ENCODE measurements at places on chromosomes 5 and 9. TPM values are rescaled to one million over a fixed set of nuclear protein-coding genes. Genes with fewer than 3 reads are reported as not detected.

The RFX3 gene
- total RNA-seq, result 16.2 TPM

DNA sequence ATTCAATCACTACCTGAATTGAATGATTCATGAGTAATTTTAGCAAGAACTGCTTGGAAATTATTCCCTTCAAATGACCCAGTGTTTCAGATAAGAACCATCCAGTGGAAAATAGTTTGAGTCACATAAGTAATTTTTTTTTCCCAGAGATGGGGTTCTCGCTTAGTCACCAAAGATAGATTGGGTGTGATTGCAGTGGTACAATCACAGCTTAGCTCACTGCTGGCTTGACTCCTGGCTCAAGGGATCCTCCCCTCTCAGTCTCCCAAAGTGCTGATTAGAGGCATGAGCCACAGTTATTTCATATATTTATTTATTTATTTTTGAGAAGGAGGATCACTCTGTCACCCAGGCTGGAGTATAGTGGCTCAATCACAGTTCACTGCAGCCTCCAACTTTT lies 574.5 kb upstream of the ARRDC3 start:
- no peaks in the 10 kb centered on the region for H3K27me3 ChIP-seq
- H3K36me3 ChIP-seq, result no peaks in the 10 kb centered on the region
- no peak overlapping the region for H3K27ac ChIP-seq
- H3K4me1 ChIP-seq, result no peaks in the 10 kb centered on the region
- no peak overlapping the region for H3K4me3 ChIP-seq

GRCh38 chr9:96555567-96556386 lies 63.9 kb downstream of the CDC14B start:
- H3K27ac ChIP-seq, result no peak overlapping the region
- H3K36me3 ChIP-seq, result no peaks in the 10 kb centered on the region
- H3K4me3 ChIP-seq, result no peak overlapping the region
- no peaks in the 10 kb centered on the region for H3K27me3 ChIP-seq

- DNase-seq, result no peak
- H3K27me3 ChIP-seq, result no peaks in the 10 kb centered on the region
- H3K36me3 ChIP-seq, result peaks cover 1% of the 10 kb centered on the region
- H3K4me3 ChIP-seq, result peak overlapping the region; percentile 4
- peaks cover 8% of the 10 kb centered on the region for H3K4me1 ChIP-seq
These were observed 199.9 kb downstream of the PIK3R1 start for GRCh38 chr5:68415177-68416085.

GRCh38 chr9:114856942-114857315 lies 51.1 kb upstream of the TNFSF15 start:
- no peak for DNase-seq
- H3K36me3 ChIP-seq, result peaks cover 14% of the 10 kb centered on the region

The CRHBP gene
- not detected for total RNA-seq

The TMEM252 gene
- not detected for total RNA-seq

The CER1 gene
- not detected for total RNA-seq

- H3K36me3 ChIP-seq, result peaks cover 8% of the 10 kb centered on the region
- peak overlapping the region; percentile 35 for H3K4me3 ChIP-seq
- peak overlapping the region; percentile 27 for H3K27ac ChIP-seq
- peaks cover 15% of the 10 kb centered on the region for H3K4me1 ChIP-seq
These were observed 199.4 kb downstream of the ARRDC3 start for GRCh38 chr5:91183743-91184142.

GRCh38 chr9:114655689-114656088 lies 1.9 kb downstream of the TEX53 start:
- H3K27me3 ChIP-seq, result no peaks in the 10 kb centered on the region
- no peak overlapping the region for H3K4me3 ChIP-seq
- peaks cover 1% of the 10 kb centered on the region for H3K36me3 ChIP-seq
- peaks cover 16% of the 10 kb centered on the region for H3K4me1 ChIP-seq
- no peak for DNase-seq

GRCh38 chr5:149062371-149063016 lies 368 bp downstream of the SH3TC2 start:
- H3K4me3 ChIP-seq, result no peak overlapping the region
- H3K27me3 ChIP-seq, result peaks cover 16% of the 10 kb centered on the region
- no peaks in the 10 kb centered on the region for H3K36me3 ChIP-seq
- no peak overlapping the region for H3K27ac ChIP-seq
- no peak for DNase-seq

The PCDHGB4 gene
- not detected for total RNA-seq

- no peak for DNase-seq
- H3K4me1 ChIP-seq, result peaks cover 16% of the 10 kb centered on the region
- H3K27me3 ChIP-seq, result peaks cover 46% of the 10 kb centered on the region
- no peak overlapping the region for H3K4me3 ChIP-seq
These were observed 43.1 kb upstream of the DAB2IP start for GRCh38 chr9:121608168-121608853.

- no peak overlapping the region for H3K4me3 ChIP-seq
- DNase-seq, result no peak
- peaks cover 73% of the 10 kb centered on the region for H3K27me3 ChIP-seq
- no peaks in the 10 kb centered on the region for H3K36me3 ChIP-seq
These were observed 3.6 kb upstream of the CCNJL start for GRCh38 chr5:160315968-160316367.

DNA sequence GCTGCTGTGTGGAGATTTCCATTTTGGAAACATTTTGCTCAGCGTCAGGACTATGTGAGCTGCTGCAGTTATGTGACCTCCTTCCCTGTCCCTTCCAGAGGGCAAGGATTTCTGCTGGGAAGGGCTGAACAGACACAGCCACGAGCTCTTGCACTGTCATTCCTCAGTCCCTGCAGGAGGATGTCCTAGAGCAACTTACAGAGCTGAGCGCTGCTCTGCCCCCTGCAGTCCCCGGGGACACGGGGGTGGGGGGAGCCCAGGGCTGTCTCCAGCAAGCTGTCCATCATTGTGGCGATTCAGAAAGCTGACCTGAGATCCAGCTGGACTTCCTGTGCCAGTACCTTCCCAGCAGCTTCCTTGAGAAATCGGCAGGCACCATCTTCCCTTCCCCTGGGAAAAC lies 28.0 kb upstream of the MAP1B start:
- peaks cover 29% of the 10 kb centered on the region for H3K27me3 ChIP-seq
- H3K36me3 ChIP-seq, result no peaks in the 10 kb centered on the region
- no peak for DNase-seq
- H3K27ac ChIP-seq, result no peak overlapping the region

The SGCD gene
- total RNA-seq, result 0.30 TPM

- H3K4me1 ChIP-seq, result peaks cover 9% of the 10 kb centered on the region
- H3K27me3 ChIP-seq, result peaks cover 34% of the 10 kb centered on the region
- no peak for DNase-seq
- no peaks in the 10 kb centered on the region for H3K36me3 ChIP-seq
These were observed 4.0 kb upstream of the TNPO1 start for GRCh38 chr5:72812488-72812887.

- H3K27ac ChIP-seq, result no peak overlapping the region
- no peak for DNase-seq
- no peaks in the 10 kb centered on the region for H3K36me3 ChIP-seq
- H3K4me3 ChIP-seq, result no peak overlapping the region
- peaks cover 32% of the 10 kb centered on the region for H3K27me3 ChIP-seq
These were observed 126.3 kb downstream of the TRIO start for GRCh38 chr5:14269395-14269794.

- H3K27me3 ChIP-seq, result peaks cover 4% of the 10 kb centered on the region
- no peak for DNase-seq
- H3K36me3 ChIP-seq, result no peaks in the 10 kb centered on the region
- H3K4me1 ChIP-seq, result no peaks in the 10 kb centered on the region
- H3K27ac ChIP-seq, result no peak overlapping the region
- no peak overlapping the region for H3K4me3 ChIP-seq
These were observed 68.4 kb upstream of the RARS1 start for GRCh38 chr5:168417731-168418429.

DNA sequence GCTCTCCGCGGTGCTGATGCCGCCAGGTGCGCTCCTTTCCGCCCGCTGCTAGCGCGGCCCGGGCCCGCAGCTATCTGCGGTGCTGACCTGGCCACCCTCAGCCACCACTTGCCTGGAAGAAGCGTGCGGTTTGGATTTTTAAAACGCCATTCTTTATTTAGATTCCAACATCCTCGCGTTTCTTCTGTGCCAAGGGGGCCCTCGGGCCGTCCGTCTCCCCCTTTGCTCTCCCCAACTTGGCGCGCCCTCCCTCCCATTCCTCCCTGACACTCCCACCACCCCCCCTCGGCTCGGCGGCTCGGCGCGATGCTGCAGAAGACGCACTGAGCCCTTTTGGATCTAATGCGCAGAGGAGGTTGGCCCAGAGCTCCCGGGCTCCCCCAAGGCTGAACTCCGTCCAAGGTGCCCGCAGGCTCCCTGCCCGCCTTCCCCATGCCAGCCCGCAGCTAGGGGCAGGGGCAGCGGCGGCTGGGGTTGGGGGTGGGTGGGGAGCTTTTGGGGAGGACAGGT lies at the start of gene BARHL1:
Gene BARHL1, plus strand, starts transcription at position 331 of the 510 bp plus-strand sequence. CDS start 192 bp downstream, outside the sequence.
- H3K27ac ChIP-seq, result peak within 1 kb of the TSS; percentile 76
- H3K27me3 ChIP-seq, result peaks cover 91% of the 10 kb centered on the region
- H3K4me1 ChIP-seq, result peaks cover 13% of the 10 kb centered on the region
- no peaks in the 10 kb centered on the region for H3K36me3 ChIP-seq
- peak within 1 kb of the TSS; percentile 80 for H3K4me3 ChIP-seq

The RORB gene
- 0.03 TPM for total RNA-seq

- peaks cover 2% of the 10 kb centered on the region for H3K4me1 ChIP-seq
- no peak overlapping the region for H3K4me3 ChIP-seq
- H3K27ac ChIP-seq, result no peak overlapping the region
- no peak for DNase-seq
- H3K27me3 ChIP-seq, result peaks cover 5% of the 10 kb centered on the region
These were observed 20.1 kb upstream of the TBC1D9B start for GRCh38 chr5:179927824-179928223.

- no peak overlapping the region for H3K27ac ChIP-seq
- H3K36me3 ChIP-seq, result no peaks in the 10 kb centered on the region
- no peaks in the 10 kb centered on the region for H3K4me1 ChIP-seq
- no peaks in the 10 kb centered on the region for H3K27me3 ChIP-seq
- DNase-seq, result no peak
These were observed 232.3 kb upstream of the PAPPA start for GRCh38 chr9:115921301-115921700.

GRCh38 chr9:128001779-128002298 lies 21.1 kb upstream of the EEIG1 start:
- no peak overlapping the region for H3K4me3 ChIP-seq
- H3K27ac ChIP-seq, result no peak overlapping the region
- peaks cover 7% of the 10 kb centered on the region for H3K27me3 ChIP-seq
- DNase-seq, result no peak

DNA sequence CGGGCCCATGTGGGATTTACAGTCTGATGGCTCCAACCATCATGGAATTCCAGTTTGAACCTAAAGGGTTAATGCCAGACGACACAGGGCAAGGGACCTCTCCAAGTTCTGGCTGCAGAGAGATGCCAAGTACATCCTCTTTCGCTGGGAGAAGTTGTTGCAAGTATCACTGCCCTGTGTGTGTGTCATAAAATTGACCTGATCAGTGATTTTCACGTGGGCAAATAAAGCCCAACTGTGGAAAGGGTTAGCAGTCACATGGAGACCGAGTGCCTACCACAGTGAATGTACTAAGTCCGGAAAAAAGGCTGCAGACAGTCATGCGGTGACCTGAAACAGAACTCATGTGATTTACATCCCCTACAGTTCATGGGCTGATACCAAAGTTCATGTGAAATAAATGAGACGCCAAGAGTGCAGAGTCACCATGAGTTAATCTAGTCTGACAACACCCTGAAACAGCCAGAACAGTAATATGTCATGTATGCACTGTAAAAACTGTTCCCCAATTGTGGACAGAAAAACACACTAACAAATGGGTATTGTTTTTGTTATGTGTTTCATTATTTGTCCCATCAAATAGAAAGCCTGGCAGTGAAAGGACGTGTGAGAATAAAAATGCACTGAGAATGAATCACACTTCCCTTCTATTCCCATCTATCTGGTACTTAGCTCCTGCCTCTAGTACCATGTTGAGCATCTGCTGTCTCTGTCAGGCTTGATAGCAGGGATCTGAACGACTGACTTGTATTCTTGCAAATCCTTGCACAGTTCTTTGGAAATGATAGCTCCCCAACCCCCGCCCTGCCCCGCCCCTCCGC lies 115.7 kb downstream of the SUSD1 start:
- H3K4me1 ChIP-seq, result peaks cover 28% of the 10 kb centered on the region
- no peaks in the 10 kb centered on the region for H3K27me3 ChIP-seq
- DNase-seq, result no peak
- H3K4me3 ChIP-seq, result no peak overlapping the region

The PPIC gene
- not detected for total RNA-seq

Data from activated naive CD8-positive, alpha-beta T cell treated with anti-CD3 and anti-CD28 coated beads, Interleukin-2, amount 10 ng/mL, durations not matched to agents 7 days and 5 days (primary cell).